KG1 (cell line): ENCODE measurements at places on chromosomes 1 and 21.

DNA sequence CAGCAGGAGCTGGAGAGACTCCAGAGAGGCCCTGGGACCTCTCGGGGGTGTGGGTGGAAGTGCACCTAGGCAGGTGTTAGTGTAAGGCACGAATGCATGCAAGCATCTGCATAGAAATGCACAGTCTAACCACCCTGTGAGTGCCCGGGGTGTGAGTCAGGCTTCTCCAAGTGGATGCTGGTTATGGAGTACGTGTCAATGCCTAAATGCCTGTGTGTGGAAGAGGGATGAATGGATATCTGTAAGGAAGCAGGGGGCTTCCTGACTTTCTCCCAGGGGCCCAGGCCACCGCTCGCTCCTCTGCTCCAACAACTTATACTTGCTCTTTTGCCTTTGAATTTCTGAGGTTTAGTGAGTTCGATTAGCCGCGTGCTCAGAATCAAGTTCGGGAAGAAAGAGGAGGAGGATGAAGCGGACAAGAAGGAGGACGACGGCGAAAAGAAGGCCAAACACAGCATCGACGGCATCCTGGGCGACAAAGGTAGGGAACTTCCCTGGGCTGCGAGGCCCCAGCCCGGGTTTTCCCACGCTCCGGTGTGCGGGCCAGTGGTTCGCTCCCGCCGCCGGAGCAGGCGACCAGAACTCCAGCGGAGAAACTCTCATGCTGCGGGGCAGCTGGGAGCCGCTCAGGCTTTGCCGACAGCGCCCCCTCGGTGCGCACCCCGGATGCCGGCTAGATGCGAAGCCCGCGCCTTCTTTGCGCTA, 5.4 kb downstream of the PAX7 start:
- no peak for DNase-seq

- DNase-seq, result no peak
Measured at GRCh38 chr1:9835758-9836631, 12.2 kb upstream of the CLSTN1 start.

DNA sequence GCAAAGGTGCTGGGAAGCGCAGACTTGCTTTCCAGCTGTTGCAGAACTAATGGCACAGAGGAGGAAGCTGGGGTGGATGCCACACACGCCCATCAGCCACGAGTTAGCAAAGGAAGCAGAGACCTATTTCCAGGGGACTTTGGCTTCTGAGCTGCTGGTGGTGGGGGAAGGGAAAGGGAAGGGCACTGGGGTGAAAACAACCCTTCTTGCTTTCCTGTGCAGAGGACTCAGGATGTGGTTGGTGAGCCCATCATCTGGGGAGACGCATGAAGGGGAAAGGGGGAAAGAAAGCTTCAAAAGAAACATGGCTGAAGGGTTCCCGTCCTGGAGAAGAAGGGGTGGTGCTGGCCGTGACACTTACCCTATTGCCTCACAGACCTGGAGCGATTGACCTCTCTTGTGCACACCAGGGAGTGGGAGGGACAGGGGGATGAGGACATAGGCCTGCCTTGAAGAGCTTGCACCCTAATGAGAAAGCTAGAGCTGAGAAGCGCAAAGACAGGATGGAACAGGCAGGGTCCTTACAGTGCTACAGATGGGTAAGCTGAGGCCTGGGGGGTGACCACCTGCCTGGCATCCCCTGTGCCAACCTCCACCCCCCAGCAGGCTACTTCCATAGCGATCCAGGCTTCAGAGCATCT, 140.8 kb upstream of the RAB4A start:
- DNase-seq, result no peak

DNA sequence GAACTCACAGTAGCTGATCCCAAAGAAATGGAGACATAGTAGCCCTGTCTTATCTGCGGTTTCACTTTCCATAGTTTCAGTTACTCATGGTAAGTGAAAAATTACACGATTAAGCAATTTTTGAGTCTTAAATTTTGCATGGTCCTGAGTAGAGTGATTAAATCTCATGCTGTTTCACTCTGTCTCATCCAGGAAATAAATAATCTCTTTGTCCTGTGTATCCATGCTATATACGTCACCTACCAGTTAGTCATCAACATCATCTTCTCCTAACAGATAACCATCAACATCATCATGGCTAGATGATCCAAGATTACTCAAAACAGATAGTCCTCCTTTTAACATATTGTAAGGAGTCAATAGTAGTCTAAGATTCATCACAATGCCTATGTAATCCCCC, 1589.3 kb downstream of the BRINP3 start:
- no peak for DNase-seq

DNA sequence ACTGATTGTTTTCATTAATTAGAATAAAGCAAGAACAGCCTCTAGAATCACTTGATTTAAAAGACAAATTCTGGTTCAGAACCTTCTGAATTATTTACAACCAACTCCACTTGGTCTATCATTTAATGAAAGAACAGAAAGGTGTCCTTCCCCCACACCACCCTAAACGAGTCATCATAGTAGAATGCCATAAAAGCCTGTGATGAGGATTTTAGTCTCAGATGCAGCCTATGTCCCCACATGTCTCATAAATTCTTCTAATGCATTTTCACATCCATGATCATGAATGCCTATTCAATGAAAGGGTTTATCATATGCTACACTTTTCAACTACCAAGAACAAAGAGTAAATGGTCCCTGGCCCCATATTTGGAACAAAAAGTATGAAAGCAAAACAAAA, 508.1 kb downstream of the DPYD start:
- DNase-seq, result no peak

DNA sequence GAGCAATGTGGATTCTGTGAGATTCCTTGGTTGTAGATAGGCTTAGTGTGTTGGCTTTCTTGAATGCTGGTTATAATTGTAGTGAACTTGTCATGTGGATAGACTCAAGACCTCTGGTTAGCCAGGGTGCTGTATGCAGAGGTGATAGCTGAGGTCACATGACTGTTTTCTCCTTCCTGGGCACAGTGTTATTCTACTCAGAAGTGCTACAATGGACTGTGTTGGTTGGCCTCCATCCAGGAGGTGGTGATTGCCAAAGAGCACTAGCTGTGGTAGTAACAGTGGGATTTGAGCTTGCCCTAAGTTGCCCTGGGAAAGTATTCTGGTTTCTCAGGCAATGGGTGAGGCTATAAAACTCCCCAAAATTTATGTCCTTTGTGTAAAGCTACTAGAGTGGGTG, 71.6 kb downstream of the SH3BGR start:
- no peak for DNase-seq

DNA sequence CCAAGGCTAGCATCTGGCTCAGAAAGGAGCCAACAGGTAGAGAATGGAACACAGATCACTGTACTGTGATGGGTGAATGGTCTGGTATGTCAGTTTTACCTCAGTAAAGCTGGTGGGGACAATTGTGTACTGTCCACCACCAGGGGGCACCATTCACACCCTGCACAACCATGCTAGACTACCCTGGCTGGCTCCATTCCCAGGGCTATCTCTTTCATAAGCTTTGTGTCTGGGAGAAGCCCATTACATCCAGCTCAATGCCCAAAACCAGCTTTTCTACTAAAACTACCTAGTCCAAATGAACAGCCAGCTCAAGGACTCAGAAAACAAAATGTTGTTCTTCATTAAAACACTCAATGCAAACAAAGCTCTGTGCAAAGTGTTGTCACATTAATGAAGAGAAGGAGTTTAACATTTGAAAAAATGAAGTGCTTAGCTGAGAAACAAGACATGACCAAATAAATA, 62.0 kb upstream of the RASAL2 start:
- peak; percentile 14 for DNase-seq

DNA sequence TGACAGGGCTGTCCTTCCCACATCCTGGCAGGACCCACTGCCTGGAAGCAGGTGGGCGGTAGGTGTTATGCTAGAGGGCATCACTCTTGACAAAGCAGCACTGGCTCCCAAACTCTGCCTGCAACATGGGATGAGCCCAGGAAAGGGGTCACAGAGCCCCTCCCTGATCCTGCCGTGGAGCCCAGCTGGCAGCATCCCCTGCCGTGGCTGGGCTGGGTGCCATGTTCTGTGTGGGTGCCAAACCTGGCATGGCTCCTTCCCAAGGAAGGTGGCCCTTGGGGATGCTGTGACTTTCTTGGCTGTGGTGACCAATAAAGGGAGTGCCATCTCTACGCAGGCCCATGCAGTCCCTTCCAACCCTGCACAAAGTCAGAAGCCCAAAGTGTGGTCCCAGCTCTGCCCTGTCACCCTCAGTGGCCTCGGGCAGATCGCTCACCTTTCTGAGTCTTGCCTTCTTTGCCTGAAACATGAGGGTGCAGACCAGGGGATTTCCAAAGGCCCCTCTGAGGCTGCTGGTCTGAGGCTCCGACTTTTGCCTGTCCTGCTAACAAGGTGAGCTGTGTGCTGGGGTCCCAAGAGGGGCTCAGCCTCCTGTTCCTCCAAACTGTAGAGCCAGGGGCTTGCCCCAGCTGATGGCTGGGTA, 6.0 kb downstream of the CDK18 start:
- no peak for DNase-seq

- DNase-seq, result no peak
Measured at GRCh38 chr1:164137273-164137925, 421.6 kb upstream of the PBX1 start.

DNA sequence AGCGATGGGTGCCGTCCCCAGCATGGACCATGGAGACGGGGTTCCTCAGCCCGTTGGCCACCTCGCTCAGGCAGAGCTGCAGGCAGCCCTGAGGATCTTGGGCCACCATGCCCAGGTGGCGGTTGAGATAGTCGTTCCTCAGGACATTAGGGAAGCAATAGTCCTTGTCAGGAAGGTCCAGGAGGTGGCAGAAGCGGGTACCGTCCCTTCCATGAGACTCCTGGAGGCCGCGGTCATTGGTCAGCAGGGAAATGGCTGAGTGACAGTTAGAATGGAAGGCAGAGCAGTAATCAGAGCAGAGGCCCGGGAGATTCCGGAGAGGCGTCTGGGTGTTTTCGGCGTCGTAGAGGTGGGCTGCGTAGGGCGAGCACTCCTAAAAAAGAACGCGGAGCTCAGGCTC, 4.1 kb downstream of the HHIPL2 start:
- no peak for DNase-seq

- DNase-seq, result no peak
Measured at GRCh38 chr1:119631086-119631432, 17.0 kb downstream of the ZNF697 start.

DNA sequence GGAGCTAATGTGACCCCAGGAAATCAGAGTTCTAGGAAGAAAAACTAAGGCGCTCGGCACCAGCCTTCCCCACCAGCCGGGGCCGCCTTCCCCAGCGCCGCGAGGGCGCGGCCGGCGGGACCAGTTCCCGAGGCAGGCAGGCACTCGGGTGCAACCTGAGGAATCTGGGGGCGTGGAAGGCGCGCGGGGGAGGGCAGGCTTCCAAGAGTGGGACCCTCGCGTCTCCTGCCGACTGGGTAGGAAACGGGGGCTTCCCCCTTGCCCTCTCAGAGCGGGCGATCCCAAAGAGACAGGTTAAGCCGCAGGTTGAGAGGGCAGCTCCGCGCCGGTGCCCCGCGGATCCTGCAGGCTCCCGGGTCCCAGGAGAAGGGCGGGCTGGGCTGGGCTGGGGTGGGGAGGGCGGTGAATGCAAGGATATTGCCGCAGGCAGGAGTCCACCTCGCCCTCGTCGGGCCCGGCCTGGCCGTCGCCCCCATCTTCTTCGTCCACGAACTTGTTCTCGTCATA, 431 bp downstream of the ARPC5 start:
- DNase-seq, result no peak

GRCh38 chr1:93592551-93592949, 89.1 kb downstream of the BCAR3 start:
- DNase-seq, result no peak

GRCh38 chr1:185338719-185339622, 21.9 kb upstream of the IVNS1ABP start:
- peak; percentile 89 for DNase-seq

- DNase-seq, result no peak
Measured at GRCh38 chr1:24142546-24143534, at the start of gene IL22RA1. IL22RA1 (minus strand) TSS chr1:24143140; CDS start chr1:24143082, 58 bp downstream.

- DNase-seq, result no peak
Measured at GRCh38 chr1:235017719-235018118, 110.9 kb downstream of the TOMM20 start.

DNA sequence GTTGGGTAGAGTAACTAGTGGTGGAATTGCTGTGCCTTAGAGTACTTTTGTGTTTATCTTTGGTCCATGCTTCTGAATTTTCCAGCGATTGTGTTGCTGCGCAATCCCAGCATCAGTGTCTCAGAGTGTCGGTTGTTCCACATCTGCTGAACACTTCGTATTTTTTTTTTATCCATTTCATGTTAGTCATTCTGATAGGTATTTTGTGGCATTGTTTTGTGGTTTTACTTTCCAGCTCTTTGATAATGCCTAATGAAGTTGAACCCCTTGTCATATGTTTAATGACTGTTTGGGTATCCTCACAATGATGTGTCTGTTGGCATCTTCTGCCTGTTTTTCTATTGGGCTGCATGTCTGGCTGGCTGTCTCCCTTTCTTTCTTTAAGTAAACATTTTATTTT, 13.6 kb downstream of the TUFT1 start:
- no peak for DNase-seq

DNA sequence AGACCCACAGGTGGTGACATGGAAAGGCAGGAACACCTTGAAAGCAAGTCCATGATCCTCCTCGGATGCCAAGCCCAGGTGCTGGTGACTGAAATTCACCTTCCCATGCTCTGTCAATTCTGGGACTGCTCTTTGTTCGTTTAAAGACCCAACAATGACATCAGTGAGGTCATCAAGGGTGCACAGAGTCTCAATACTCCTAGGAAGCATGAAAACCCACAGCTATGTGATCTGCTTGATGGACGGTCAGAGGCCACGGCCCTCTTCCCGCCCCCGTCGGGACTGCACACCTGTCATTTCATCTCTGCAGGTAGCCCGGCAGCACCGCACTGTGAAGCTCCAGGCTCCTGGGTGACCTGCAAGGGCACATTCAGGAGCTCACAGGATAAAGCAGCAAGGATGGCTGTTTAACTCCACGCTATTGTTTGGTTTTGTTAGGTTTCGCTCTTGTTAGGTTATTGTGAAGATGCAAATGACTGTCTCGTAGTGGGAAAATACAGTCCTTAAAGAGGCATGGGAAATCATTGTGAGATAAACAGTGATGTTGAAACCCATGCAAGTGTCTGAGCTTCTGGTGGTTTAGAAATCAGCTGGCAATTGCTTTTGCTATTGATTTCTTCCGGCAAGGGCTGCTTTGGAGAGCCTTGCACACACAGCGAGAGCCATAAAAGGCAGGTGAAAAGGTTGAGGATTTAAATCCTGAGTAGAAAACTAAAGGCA, 124.8 kb upstream of the AJAP1 start:
- DNase-seq, result no peak

DNA sequence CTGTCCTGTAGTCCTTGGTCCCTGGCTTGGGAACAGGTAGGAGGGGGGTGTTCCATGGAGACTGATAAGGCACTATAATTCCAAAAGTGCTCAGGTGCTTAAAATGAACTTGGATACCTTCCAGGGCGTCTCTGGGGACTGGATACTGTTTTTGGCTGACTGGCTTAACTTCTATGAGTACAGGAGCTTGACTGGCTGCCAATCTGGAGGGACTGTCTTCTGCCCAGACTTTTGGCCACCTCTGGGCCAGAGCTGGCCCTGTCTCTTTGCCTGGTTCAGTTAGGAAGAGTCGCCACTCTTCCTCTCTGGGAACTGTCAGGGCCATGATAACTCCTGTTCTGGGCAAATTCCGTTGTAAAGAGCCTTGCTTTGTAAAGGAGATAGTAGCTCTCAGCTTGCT, 407.0 kb downstream of the TGFB2 start:
- no peak for DNase-seq
